CD8-positive, alpha-beta memory T cell (primary cell): ENCODE measurements at places on chromosomes 7 and 10. TPM values are rescaled to one million over a fixed set of nuclear protein-coding genes. Genes with fewer than 3 reads are reported as not detected.

Gene PLEKHS1
- total RNA-seq = not detected

Gene POLL
- total RNA-seq = 32.6 TPM

Gene BAG3
- 12.0 TPM for total RNA-seq

Gene TMEM196
- total RNA-seq = not detected

Gene ANKRD26
- 9.5 TPM for total RNA-seq

Gene CCDC3
- total RNA-seq = not detected
